Lung (tissue), 17 donors: ENCODE measurements at places on chromosomes 13 and 19.

DNA sequence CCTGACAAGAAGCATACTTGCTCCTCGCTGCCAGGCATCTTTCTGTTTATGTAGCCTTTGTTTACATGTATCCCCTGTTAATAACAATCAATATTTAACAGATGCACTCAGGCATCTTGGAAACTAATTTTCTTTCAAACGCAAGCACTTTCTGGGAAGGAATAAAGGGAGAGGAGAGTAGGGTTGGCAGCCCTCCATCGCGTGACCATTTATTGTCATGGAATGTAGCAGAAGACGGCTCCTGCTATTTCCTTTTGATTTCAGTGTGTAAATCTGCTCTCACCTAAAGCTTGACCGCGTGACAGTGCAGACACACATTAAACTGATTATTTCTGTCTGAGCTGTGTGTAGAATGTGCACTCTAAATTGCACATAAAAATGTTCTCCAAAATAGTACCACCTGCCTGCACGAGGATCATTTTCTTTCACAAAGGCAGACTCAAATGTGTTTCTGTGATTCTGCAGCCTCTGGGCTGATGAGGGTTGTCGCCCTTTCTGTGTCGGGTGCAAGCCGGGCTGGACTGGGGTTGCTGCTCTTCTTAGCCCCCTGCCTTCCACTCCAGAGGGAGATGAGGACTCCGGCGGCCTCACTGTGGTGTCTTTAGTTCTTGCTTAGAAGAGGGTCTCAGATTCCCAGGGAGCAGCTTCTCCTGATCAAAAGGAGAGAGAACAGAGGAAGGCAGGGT, 223.5 kb upstream of the MAB21L1 start:
- DNase-seq, result peak; percentile 85

DNA sequence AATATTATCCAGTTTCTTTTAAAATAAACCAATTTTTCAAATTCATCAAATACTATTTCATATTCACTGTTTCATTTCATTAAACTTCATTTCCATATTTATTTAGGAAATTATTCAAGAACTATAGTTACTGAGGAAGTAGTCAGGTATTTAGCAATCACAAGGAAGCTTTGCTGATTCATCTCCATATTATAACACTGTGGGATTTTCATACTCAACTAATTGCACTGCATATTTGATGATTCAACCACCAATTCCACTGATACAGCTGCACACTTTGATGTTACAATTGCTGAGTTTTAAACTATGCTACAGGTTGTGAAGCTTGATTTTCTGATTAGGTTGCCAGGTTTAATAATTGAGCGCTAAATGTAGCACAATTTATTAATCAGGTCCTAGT, 556.8 kb upstream of the SLITRK1 start:
- DNase-seq, result no peak

DNA sequence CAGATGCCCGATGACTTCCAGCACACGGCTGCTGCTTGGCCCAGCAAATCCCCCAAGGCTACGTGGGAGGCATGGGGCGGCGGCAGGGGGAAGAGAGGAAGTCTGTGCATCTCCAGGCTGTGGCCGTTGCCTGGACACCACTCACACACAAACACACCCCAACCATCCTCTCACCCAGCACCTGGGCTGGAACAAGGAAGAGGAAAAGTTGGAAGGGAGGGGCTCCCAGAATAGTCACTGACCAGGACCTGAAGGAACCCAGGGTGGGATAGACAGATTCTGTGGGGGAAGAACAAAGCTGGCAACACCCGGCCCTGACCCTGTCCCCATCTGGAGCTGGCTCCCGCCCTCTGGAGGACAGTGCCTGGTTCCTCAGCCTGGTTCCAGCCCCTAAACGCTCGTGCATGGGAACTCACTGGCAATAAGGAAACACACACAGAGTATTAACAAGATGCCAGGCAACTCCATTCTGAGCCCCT, 11.2 kb downstream of the PPP6R1 start:
- DNase-seq, result no peak

GRCh38 chr13:28557725-28558520, 63.0 kb upstream of the FLT1 start:
- no peak for DNase-seq

DNA sequence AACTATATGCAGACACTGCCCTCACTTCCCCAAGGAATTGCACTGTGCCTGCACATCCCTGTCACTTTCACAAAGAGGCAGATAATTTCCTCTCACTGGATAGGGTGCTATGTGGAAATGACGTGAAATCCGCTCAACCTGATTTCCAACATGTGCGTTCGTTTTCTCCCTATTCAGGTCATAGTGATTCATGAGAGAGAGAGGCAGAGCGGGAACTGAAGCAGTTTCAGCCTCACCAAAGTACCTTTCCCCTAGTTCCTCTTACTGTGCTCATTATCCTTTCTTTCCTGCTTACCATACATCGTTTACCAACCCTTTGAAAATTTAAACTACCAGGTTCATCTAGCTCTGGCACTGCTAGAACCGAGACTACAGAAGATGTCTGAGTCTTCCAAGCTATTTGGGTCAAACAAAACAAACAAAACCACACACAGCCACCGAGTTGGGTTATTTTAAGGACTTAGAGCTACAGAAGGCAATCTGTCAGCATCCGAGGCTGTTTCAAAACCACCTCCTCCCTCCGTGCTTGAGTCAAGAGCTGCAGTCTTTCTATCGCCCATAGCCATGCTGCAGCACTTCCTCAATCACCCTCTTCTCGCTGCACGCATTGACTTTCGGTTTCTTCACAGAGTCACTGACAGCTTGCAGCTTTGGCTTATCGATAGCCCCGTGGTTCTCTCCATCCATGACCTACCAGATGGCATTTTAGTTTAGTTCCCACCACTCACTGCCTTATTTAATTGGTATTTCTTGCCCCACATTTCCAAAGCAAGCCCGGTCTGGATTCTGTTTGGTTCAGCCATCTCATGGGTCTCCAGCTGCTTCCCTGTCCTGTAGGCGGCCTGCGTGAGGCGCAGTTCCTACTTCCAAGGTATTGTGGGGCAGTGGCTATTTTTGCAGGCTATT, 1395.8 kb downstream of the EFNB2 start:
- peak; percentile 44 for DNase-seq

- DNase-seq, result no peak
Observed at GRCh38 chr13:93388701-93389100, 162.1 kb downstream of the GPC6 start.
